ENCODE measurements at places on chromosomes 2 and 18.
A peak's percentile ranks its signal among the peaks of the same experiment; 100 is the strongest.

DNA sequence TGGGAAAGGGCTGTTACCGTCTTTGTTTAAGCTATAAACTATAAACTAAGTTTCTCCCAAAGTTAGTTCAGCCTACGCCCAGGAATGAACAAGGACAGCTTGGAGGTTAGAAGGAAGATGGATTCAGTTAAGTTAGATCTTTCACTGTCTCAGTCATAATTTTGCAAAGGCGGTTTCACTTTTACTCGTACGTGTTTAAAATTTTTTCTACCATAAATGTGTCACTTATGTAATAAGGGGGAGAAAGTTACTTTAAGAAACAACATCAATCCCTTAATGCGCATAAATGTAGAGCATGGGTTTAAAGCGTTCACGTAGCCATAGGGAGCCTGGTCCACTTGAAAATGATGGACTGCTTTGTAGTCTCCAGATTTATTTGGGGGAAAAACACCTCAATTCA lies 71.3 kb downstream of the SNORC start:
- no peak for DNase-seq

DNA sequence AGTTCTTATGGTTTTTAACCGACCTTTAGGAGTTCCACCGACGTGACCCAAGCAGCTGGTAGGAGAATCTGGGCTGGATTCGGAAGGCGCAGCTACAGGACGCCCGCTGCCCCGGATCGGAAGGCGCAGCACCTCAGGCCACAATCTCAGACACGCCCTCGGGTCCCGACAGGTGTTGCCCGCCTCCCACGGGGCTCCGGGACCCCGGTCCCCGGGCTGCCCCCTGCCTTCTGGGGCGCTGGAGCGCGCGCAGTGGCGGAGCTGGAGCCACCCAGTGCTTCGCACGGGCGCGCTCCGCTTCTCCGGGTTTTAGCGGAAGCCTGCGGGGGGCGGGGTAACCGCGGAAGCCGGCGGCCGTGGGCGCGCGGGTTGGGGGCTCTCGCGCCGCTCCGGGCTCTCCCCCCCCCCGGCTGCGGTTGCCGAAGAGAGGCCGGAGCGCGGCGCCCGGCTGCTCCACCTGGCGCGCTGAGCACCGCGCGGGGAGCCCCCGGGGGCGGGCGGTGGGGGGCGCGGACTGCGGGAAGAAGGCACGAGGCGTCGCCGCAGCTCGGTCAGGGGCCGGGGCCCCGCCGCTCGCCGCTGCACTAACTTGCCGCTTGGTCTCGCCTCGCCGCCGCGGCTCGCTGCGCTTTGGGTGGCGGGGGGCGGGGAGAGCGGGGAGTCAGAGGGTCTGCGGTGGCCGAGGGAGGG lies 718.8 kb downstream of the DPP10 start:
- DNase-seq = no peak

- no peak for DNase-seq
Observed at GRCh38 chr2:30348825-30349224, 98.2 kb upstream of the LCLAT1 start.

DNA sequence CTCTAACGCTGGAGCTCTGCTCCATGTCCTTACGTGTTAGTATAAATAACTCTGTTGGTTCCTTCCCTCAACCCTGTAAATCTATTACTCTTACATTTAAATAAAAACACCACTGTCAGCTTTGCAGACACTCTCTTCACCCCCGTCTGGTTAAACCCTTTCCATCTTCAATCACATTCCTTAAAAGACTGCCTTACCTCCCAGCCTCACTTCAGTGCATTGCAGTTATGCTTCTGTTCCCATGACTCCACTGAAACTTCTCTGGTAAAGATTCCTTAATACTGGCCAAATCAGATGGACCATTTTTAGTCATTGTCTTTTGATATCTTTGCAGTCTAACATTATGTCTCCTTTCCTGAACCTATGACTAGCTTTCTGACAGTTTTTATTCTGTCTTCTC lies 61.7 kb downstream of the EML4 start:
- DNase-seq = no peak

GRCh38 chr2:207635468-207636200 lies 10.4 kb upstream of the METTL21A start:
- DNase-seq = no peak

GRCh38 chr2:201996679-201997314 lies 36.9 kb upstream of the FZD7 start:
- DNase-seq = no peak

GRCh38 chr2:102708847-102709559 lies 52.8 kb upstream of the TMEM182 start:
- no peak for DNase-seq

DNA sequence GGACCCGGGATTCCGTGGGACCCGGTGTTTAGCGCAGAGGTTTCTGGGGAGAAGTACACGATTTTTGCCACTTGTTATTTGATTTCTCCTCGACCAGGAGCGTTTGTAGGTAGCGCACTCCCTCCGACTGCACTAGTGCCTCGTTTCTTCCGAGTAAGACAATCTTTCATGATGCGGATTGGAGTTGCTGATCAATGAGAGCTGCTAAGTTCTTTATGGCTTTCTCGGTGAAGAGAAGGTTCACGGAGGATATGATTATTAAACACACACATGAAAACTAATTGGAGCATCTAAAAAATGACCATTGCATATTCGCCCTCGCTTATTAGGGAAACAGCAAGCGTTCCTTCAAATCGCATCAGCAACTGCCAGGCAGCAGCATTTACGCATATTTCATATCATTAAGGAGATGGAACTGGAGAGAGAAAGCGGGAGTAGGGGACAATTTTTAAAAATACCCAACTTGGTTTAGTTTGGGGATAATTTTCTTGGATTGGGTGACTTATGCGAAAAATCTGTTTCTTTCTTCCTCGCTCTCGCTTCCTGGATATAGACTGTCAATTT lies 616 bp downstream of the EML6 start:
- DNase-seq = no peak

DNA sequence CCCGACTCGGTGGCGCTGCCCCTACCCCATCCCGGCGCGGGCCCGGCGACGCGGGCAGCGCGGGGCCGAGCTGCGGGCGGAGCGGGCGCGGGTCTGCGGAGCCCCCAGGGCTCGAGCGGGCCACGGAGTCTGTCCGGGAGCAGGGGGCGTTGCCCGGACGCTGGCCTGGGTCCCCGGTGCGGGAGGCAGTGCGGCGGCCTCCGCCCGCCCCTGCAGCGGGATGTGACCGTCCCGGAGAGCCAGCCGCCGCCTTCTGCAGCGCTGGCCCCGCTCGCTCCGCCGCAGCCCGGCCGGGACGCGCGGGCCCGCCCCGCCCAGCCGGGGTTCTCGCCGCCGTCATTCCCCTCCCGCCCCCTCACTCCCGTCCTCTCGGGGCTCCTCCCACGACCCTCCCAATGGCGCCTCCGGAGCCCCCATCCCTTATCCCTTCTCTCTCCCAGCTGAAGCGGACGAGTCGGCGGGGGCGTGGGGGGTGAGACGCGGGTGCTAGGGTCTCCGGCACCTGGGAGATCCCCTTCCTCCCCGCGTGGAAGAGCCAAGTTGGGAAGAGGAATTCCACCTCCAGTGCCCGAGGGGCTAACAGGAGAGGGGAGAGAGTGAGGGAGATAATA lies at the start of gene FNDC4:
Gene FNDC4, minus strand, starts transcription at position 257 of the 611 bp plus-strand sequence. CDS start 521 bp downstream, outside the sequence.
- DNase-seq = peak; percentile 54

DNA sequence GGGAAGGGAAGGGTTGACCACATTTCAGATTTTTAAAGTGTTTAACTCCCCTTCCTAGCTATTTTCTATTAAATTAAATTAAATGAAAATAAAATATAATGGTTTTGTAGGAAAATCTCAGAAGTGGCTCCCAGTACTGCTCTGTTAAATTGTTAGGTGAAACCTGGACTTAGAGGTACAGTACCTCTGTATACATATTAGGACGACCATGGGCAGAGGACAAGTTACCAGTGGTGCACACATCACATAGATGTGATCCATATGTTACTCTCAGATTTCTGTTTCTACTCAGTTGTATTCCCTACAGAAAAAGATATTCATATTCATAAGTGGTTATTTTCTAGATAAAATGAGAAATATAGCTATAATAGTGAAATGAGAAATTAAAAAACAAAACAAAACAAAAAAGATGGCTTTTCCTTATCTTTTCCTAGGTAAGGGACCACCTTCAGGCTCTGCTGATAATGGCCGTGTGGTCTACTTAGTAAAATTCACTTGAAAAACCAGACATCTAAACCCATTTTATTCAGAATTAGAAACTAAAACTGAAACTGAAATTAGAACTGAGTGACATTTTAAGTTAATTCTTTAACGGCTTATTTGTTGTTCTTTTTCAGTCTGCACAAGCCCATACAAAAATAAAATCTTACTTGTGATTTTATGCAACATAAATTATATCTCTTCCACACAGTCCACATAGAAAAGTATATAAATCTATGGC lies 832.5 kb upstream of the CHAC2 start:
- no peak for DNase-seq

DNA sequence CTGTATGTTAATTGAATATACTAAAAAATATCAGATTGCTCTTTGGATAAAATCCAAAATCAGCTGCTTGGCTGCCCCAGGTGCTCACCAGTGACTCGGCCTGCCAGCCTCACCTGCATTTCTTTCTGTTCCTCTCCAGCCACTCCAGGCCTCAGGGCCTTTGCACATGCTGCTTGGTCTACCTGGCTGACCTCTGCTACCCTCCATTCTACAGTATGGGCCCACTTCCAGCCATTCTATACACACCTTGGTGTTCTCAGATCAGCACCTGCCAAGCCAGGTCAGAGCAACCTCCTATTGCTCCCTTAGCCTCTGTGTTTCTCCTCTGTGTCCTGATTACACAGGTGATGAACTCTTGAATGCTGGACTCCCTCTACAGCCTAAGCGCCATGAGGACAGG lies 106.6 kb upstream of the TWIST2 start:
- DNase-seq = no peak

DNA sequence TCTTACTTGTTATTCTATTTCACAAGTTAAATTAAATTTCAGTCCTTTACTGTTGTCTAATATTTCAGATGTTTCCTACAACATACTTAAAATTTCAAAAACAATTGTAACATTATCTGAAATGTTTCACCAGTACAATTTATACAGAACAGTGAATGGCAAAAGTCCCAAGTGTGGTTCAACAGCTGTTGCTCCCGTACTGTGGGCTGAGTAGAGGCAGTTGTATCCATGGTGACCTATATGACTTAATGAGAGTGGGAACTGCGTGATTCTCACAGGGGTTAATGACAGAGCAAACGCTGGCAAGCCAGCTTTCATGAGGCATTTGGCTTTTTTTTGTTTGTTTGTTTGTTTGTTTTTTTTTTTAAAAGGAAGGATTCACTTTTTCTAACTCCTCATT lies 5.3 kb upstream of the PLCL1 start:
- no peak for DNase-seq

GRCh38 chr2:227884511-227884947 lies 13.1 kb downstream of the DAW1 start:
- DNase-seq = peak; percentile 62

- no peak for DNase-seq
Observed at GRCh38 chr2:8934338-8934737, 69.1 kb downstream of the MBOAT2 start.

DNA sequence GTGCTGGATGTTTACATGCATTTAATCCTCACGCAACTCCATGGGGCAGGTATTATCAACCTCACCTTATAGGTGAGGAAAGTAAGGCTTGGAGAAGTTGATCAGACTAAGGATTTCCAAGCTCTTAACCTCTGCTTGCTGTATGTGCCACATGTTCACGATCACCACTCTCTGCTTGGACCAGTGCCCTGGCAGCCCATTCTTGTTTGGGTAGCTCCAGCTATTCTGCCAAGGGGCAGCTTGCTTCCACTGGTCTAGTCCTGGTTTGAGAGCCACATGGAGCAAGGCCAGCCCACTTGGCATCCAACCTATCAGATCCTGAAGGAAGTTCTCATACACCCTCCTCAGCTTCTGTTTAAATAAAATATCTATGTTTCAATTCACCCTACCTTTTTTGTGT lies 14.3 kb downstream of the PLB1 start:
- DNase-seq = peak; percentile 42

- DNase-seq = no peak
Observed at GRCh38 chr2:130884503-130884902, 47.8 kb downstream of the ARHGEF4 start.

GRCh38 chr2:51071191-51071590 lies 39.3 kb upstream of the NRXN1 start:
- DNase-seq = no peak

- DNase-seq = no peak
Observed at GRCh38 chr2:109218087-109218791, 89.2 kb downstream of the SH3RF3 start.

- no peak for DNase-seq
Observed at GRCh38 chr18:28735731-28736130, 558.8 kb upstream of the CDH2 start.

DNA sequence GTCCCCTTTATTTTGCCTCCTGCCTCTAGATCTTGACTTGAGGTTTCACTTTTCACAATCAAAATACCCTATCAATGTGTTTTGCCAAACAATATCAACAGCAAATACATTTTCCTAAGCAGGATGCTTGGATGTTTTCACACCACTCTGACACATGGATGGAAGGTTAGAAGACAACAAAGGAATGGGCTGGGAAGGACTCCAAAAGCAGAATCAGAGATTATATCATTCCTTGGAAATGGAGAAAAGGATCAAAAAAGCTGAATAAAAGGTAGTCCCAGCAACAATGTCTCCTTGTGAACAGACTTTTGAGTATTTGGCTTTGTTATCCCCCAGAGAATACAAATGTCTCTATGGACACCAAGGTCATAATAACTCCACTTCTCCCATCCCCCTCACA lies 170.8 kb downstream of the ETAA1 start:
- DNase-seq = no peak

GRCh38 chr18:43034683-43035500 lies 80.6 kb downstream of the RIT2 start:
- no peak for DNase-seq

DNA sequence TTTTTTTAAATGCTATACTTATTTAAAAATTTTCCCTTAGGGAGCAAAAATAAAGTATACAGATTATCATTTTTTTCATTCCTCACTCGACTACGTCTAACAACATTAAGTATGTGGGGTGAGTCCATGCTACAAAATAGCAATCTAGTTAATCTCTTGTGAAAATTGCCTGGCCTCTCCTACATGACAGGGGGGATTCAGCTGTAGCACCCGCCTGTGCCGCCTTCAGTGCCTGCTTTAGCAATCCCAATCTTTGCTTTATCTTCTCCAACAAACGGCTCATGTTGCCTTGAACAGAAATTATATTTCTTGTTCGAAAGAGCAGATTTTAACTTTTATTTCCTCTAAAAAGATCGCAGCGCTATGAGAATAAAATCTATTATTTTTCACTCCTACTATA lies 2.4 kb upstream of the SOX11 start:
- no peak for DNase-seq

DNA sequence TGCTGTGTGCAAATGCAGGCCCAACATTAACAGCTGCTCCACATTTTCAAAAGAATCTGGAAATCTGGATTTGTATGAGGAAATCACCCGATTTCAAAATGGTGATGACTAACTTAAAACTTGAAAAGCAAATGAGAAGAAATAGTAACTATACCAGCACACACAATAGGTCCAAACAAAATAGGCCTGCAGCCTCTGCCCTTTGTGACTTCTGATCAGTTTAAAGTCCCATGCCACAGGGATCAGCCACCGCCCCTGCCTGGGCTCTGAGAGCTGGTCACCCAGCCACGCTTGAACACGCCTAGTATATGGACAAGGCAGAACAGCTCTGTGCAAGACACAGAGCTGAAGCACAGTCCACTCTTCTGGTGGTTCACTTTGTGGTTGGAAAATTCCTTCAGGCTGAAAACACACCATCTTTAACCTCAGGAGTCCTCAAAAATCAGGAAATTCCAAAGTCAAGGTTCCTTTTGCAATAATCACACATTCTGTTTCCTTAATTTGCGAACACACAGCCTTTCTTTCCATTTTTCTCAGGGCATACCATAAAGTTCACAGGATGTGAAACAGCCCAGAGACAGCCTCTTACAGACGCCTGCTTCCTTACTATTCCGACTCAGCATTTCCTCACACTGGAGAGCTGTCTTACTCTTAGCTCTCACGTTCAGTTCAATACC lies 150.1 kb upstream of the RIOK3 start:
- DNase-seq = no peak
